IMR-90 (cell line): ENCODE measurements at places on chromosomes 1 and 21. TPM values are rescaled to one million over a fixed set of nuclear protein-coding genes. Genes with fewer than 3 reads are reported as not detected.

PRAMEF10 gene
- not detected in 2 replicates for total RNA-seq

- DNase-seq: no peak
Observed at GRCh38 chr1:49050041-49050440, 273.4 kb upstream of the BEND5 start.

DNA sequence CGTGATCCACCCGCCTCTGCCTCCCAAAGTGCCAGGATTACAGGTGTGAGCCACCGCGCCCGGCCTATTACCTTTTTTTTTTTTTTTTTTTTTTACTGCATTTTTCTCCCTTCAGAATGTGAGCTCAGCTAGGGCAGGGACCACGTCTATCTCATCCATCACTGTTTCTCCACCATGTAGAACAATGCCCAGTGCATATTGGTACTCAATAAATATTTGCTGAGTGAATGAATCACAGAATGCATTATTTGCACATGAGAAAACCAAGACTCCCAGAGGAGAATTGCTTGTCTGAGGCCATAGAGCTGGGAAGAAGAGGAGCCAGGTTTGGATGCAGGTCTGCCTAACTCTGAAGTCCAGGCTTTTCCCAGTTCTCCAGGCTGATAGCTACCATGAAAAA, 8.2 kb upstream of the SLC9A1 start:
- DNase-seq: no peak

SCCPDH gene
- total RNA-seq: 37.8 and 46.9 TPM in 2 replicates

TRIM45 gene
- total RNA-seq: 1.7 and 2.0 TPM in 2 replicates

DNA sequence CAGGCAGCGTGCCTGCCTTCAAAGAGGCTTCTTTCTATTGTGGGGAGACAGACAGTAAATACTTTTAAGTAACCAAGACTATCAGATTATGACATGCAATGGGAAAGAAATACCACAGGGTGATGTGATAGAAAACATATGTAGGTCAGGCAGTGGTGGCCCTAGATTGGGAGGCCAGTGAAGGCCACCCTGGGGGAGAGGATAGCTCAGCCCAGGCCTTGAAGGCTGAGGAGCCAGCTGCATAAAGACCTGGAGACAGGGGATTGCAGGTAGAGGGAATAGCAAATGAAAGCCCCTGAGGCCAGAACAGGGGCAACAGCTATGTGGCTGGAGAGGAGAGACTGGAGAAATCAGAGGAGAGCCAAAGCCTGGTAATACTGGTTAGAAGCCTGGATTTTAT, 4.0 kb downstream of the SOX13 start:
- no peak for DNase-seq

DNA sequence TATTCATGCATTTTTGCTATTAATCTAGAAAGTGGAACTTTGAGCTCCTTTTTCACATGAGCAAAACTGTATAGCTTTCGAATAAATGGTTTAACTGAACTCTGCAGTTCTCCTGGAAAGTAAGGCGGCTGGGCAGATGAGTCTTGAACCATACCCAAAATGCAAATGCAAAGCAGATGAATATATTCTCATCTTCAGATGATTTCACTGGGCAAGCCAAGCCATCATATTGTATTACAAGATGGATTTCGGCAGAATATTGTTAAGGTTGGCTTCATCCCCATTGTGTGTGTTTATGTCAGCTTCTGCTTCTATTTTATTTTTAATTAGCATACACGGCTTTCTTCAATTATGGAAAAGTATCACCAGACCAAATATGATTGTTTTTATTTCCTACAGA, 209.6 kb downstream of the GREM2 start:
- DNase-seq: no peak

- no peak for DNase-seq
Observed at GRCh38 chr1:215718575-215719287, 151.6 kb downstream of the KCTD3 start.

EPB41 gene
- 8.1 and 10.0 TPM in 2 replicates for total RNA-seq

DNA sequence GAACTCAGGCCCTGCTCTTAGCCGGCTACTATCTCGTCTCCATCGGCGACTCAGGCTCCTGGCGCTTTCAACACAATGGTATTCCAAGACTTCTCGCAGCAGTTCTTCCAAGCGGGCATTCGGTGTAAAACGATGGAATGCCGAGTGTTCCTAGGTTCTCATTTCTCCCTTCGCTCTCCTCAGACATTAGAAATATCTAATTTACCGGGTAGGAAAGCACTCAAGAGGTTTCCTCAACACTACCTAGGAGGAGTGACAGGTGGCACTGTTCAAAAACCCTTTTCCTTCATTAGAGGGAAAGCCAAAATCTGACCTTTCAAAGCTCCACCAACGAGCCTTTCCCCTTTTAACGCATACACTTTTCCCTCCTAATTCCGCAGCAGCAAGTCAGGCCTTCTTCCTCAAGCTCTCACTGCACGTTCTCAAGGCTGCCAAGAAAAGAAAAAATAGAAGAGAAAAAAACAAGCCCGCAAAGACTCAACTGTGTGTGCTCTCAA, 601 bp downstream of the UBE2G2 start:
- DNase-seq: peak; percentile 26

DNA sequence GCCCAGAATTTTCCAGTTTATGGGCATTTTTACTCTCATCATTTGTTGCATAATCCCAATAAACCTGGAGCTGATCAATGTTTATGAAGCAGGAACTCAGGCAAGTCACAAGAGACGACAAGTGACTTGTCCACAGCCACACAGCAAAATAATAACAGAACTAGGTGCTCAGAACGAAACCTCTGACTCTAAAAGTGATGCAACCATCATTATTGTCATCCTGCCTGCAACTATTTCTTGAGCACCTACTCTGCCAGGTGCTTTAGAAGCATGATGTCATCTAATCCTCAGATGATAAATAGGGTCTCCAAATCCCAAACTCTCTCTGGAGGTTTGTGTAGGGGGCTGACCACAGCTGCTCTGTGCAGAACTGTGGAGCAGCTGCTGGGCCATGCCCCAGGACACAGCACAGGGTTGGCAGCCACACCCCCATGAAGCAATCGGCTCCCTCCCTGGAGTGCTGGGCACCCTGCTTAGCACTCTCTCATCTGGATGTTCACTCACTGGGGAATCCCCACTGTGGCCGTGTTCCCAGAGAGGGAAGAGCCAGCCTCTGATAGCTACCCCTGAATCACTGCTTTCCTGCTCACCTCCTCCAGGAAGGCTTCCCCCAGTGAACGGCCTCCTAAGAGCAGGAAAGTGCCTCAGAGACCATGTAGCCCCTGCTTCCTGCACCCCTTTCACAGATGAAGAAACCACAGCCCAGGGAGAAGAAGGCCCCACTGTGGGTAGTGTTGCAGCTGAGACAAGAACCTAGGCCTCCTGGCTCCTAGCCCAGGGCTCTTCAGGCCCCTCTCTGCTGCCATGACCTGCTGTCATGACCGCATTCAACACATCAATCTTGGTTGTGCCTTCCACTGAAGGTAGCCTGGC, 2.1 kb downstream of the TTC22 start:
- DNase-seq: peak; percentile 36

KPRP gene
- total RNA-seq: not detected in 2 replicates

GRCh38 chr1:43802356-43802980, 95.1 kb downstream of the ST3GAL3 start:
- no peak for DNase-seq

DNA sequence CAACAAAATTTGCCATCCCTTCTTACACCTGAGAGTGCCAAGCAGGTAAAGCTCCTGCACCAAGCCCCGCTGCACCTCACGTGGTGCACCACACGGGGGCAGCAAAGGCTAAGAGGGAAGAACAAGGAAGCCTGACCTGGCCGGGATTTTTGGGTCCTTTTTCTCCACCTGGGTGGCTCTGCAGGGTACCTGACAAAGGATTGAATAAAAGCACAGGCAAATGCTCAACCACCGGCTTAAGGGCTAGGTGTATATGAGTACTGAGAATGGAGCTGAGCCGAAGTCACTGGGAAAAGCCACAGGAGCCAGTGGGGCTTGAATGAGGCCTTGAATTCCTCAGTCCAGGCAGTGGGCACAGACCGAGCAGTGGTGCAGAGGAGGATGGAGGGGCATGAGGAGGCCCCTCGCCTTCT, 36.4 kb downstream of the ZNF697 start:
- no peak for DNase-seq

PROK1 gene
- total RNA-seq: not detected in 2 replicates

DNA sequence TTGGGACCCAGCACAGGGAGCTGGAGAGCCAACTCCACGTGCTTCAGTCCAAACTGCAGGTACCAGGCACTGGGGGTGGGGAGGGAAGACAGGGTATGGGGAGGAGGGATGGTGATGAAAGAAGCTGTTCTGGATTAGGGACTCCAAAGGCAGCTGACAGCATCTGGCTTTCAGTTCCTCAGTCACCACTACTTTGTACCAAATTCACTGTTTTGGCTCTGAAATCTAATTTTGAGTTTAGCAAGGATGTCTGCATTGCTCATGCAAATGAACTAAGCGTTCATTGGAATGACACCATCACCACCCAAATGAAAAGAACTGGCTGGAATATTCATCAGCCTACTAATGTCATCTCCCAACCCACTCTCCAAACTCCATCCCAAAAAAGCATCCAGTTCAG, 8.7 kb downstream of the C1orf74 start:
- DNase-seq: no peak

SPAG17 gene
- total RNA-seq: under 0.01 TPM in 1 of 2 replicates, not detected in the other

- DNase-seq: peak; percentile 15
Observed at GRCh38 chr1:52203935-52204625, 62.2 kb downstream of the ZFYVE9 start.
